Right cardiac atrium (tissue), 5 donors: ENCODE measurements at places on chromosomes 1 and 21. TPM values are rescaled to one million over a fixed set of nuclear protein-coding genes. Genes with fewer than 3 reads are reported as not detected.

The SAMD13 gene
- 1.2 TPM for polyA plus RNA-seq

The EDARADD gene
- polyA plus RNA-seq: 0.11 TPM

The KCNT2 gene
- 1.9 TPM for polyA plus RNA-seq

The DMRTA2 gene
- polyA plus RNA-seq: 0.05 TPM

The ZBTB8A gene
- polyA plus RNA-seq: 1.8 TPM

The TAS1R1 gene
- not detected for polyA plus RNA-seq

The HCRTR1 gene
- 0.18 TPM for polyA plus RNA-seq

The FCER1A gene
- polyA plus RNA-seq: not detected

The INAVA gene
- not detected for polyA plus RNA-seq

The C1orf167 gene
- polyA plus RNA-seq: 4.0 TPM

The PHACTR4 gene
- polyA plus RNA-seq: 15.9 TPM

The ENSA gene
- polyA plus RNA-seq: 81.6 TPM

The KIF17 gene
- polyA plus RNA-seq: 6.4 TPM

The NMNAT2 gene
- 14.1 TPM for polyA plus RNA-seq

The PGLYRP3 gene
- not detected for polyA plus RNA-seq

The FAM78B gene
- 2.7 TPM for polyA plus RNA-seq

The IGSF9 gene
- 1.3 TPM for polyA plus RNA-seq

The FAM177B gene
- polyA plus RNA-seq: 0.14 TPM

The AADACL3 gene
- not detected for polyA plus RNA-seq

The NKAIN1 gene
- 0.02 TPM for polyA plus RNA-seq

The KCND3 gene
- 11.4 TPM for polyA plus RNA-seq

The RPTN gene
- polyA plus RNA-seq: not detected

The SPATC1L gene
- polyA plus RNA-seq: 10.3 TPM

The JAK1 gene
- polyA plus RNA-seq: 33.1 TPM

The SH3BGR gene
- polyA plus RNA-seq: 119 TPM

The HHIPL2 gene
- 0.57 TPM for polyA plus RNA-seq

The HEATR1 gene
- 3.2 TPM for polyA plus RNA-seq

The CD1D gene
- 1.1 TPM for polyA plus RNA-seq

The ASB17 gene
- not detected for polyA plus RNA-seq

The RUNX1 gene
- 0.81 TPM for polyA plus RNA-seq

The KRTAP10-4 gene
- not detected for polyA plus RNA-seq

The OR2L3 gene
- polyA plus RNA-seq: not detected

The SFN gene
- 0.20 TPM for polyA plus RNA-seq

The CFAP107 gene
- not detected for polyA plus RNA-seq

The IQGAP3 gene
- polyA plus RNA-seq: 0.09 TPM

The ZNF362 gene
- 22.2 TPM for polyA plus RNA-seq

The HNRNPCL1 gene
- polyA plus RNA-seq: not detected

The CFHR4 gene
- not detected for polyA plus RNA-seq

The GABRD gene
- 0.48 TPM for polyA plus RNA-seq

The PLEKHO1 gene
- polyA plus RNA-seq: 73.2 TPM

The PRR9 gene
- not detected for polyA plus RNA-seq
